Left ventricle myocardium superior (tissue), 1 donor: ENCODE measurements at places on chromosomes 3 and 15. TPM values are rescaled to one million over a fixed set of nuclear protein-coding genes. Genes with fewer than 3 reads are reported as not detected.

Gene KCNMB2
- 2.7 TPM for total RNA-seq

Gene A4GNT
- total RNA-seq = not detected

Gene TMEM212
- total RNA-seq = not detected

Gene WNT5A
- total RNA-seq = 4.2 TPM

Gene GABRA5
- total RNA-seq = not detected

Gene SLC2A2
- not detected for total RNA-seq

Gene CCR8
- not detected for total RNA-seq

Gene ADCY5
- total RNA-seq = 273 TPM
